RPMI7951 (cell line): ENCODE measurements at places on chromosomes 2 and 18.

- DNase-seq, result peak; percentile 19
Measured at GRCh38 chr2:74259191-74259590, 60.8 kb downstream of the MTHFD2 start.

GRCh38 chr2:60356346-60356745 is 197.1 kb downstream of the BCL11A start:
- DNase-seq, result no peak

DNA sequence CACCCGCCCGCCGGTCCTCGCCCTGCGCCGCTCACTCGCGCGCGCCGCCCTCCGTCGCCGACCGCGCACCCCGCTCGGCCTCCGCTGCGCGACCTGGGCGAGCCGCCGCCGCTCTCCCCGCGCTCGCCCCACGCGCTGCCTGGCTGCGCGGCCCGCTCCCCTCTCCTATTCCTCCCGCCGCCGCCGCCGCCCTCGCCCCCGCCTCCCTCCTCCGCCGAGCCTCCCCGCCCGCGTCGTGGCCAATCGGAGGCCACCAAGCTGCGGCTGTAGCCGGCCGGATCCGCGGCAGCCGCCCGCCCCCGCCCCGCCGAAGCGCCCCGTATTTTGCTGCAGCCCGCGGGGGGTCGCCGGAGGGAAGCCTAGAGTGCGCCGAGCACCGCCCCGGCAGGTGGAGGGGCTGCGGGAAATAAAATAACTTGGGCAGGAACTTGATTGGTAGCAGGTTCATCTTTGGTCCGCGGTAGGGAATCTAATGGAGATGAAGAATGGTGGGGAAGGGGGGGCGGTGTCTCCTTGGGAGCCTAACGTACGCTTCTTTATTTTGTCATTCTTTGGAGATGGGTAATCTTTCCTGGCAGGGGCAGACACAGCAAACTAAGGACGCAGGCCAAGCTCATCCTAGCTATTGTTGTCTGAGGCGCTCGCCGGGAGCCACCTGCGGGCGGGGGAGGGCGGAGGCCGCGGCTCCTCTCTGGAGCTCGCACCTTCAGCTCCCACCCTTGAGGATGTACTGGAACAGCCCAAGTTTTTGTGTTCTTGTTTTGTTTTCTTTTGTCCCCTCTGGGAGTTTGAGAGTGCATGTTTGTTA is 1.1 kb upstream of the CDH2 start:
- DNase-seq, result peak; percentile 66

DNA sequence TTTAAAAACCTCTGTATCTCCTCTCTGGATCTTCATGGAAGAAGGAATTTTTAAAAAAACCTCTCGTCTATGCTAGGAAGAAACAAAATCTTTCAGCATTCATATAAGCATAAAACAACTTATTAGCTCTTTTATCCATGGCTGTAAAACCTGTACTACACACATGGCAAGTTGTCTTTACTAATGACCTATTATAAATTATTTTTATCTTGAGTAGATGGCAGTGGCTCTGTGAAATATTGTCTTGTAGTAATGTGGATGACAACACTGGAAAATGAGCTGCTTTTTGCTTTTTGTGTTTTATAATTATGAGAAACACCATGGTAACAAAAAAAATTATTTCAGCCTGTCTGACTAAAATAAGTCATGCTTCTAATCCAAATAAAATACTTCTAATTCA is 18.9 kb downstream of the PHLPP1 start:
- DNase-seq, result no peak

DNA sequence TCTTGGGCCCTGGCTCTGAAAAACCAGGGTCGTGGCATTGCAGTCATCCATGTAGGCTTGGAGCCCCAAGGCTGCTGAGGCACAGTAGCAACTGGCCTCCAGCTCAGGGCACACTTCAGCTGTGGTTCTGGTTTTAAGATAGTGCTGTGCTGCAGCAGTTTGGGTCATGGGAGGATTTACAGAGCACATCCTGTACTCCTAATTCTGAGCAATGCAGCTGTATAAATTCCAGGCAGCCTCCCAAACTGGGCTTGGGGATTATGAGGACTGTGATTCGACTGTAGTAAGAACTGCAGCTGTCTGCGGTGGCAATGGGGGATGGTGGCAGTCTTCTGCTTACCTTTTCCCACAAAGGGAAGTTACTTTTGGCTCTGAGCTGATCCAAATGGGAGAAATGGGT is 536.3 kb upstream of the GCFC2 start:
- DNase-seq, result no peak

DNA sequence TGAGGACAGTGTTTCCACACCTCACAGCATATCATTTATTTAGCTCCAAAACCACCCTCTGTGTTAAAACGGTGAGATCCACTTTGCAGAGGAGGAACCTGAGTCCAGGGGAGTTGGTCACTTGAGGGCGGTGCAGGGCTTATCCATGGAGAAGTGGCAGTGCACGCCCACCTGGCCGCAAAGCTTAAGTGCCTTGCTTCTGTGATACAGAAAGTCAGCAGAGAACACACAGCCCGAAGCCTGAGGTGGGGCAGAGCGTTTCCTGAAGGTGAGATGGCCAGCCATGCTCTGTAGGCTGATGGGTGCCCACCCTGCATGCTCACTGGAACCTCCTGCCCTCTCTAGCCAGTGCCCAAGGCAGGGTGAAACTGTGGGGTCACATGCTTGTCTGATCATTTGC is 87.3 kb downstream of the SH3RF3 start:
- no peak for DNase-seq

DNA sequence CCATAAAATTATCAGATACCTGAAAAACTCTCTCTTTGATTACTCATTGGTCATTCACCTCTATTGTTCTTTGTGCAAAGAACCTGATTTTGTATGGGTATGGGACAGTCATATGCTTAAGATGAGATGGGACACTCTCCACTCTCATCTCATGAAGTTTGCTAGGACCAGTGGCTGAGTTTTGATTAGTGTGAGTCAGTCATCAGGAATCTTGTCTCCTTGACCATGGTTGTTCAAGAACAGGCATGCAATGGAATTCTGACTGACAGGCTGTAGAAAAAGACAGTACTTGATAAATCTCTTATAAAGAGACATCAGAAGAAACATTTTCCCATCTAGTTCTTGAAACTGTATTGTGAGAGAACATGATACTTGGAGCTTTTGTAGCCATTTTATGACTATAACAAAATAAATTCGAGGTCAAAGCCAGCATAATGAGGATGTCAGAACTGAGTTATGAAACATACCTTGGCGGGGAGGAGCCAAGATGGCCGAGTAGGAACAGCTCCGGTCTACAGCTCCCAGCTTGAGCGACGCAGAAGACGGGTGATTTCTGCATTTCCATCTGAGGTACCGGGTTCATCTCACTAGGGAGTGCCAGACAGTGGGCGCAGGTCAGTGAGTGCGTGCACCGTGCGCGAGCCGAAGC is 367.0 kb downstream of the NR4A2 start:
- no peak for DNase-seq

- no peak for DNase-seq
Measured at GRCh38 chr2:163044114-163044513, 205.5 kb upstream of the KCNH7 start.

- DNase-seq, result no peak
Measured at GRCh38 chr2:204274991-204275390, 270.3 kb upstream of the PARD3B start.

GRCh38 chr18:78293940-78294541 is 685.6 kb upstream of the SALL3 start:
- DNase-seq, result no peak

- peak; percentile 94 for DNase-seq
Measured at GRCh38 chr18:23106575-23106974, 28.7 kb upstream of the CABLES1 start.

GRCh38 chr2:102677244-102678215 is 58.2 kb downstream of the SLC9A2 start:
- no peak for DNase-seq

- DNase-seq, result no peak
Measured at GRCh38 chr2:46382331-46383112, 85.3 kb downstream of the EPAS1 start.

DNA sequence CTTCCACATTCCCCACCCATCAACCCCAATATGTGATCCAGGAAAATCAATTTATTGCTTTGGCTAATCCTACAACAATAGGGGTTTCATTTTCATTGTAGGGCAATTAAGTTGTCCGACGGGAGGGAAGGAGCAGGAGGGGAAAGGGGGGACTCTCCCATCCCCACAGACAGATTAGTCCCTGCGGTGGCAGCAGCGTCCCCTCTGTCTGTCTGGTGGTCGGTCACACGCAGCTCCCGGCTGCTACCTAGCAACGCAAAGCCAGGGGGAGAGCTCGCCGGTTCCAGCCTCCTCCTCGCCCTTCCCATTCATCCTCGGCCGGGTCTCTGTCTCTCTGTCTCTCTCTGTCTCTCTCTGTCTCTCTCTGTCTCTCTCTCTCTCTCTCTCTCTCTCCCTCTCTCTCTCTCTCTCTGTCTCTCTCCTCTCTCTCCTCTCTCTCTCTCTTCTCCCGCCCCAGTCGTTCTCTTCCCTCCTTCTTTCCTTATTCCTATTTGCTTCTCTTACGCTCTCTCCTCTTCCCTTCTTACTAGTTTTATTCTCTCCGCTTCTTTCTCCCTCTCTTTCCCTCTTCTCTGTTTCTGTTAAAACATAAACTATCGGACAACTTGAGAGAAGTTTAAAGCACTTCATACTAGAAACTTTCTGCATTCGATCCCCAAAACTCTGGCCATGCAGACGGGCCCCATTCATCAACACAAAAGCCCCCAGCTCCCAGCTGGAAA is 1.2 kb downstream of the LRP2 start:
- no peak for DNase-seq

- DNase-seq, result no peak
Measured at GRCh38 chr18:7677424-7677823, 110.3 kb downstream of the PTPRM start.

DNA sequence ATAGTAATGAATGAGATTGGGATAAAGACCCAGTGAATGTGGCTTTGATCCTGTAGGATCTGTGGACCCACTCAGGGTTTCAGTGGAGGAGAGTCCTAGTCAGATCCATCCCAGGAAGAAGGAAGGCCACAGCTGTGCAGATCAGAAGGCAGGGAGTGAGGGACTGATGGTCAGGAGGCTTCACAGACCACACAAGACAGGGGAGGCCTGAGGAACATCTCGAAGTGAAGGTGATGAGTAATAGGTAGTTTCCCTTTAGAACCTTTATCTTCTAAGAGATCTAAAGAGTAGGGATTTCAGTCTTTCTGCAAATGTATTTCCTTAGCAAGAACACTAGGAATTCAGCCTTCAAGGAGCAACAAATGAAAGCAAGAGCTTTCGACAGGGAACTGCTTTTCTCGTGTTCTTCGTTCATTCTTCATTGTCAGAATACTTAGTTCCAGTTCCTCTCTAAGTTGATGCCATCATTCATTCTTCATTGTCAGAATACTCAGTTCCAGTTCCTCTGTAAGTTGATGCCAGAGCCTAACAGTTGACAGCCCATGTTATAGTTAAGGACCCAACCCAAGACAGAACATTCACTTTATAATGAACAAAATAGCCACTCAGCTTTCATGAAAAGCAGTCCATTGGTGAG is 150.2 kb upstream of the EPAS1 start:
- no peak for DNase-seq

DNA sequence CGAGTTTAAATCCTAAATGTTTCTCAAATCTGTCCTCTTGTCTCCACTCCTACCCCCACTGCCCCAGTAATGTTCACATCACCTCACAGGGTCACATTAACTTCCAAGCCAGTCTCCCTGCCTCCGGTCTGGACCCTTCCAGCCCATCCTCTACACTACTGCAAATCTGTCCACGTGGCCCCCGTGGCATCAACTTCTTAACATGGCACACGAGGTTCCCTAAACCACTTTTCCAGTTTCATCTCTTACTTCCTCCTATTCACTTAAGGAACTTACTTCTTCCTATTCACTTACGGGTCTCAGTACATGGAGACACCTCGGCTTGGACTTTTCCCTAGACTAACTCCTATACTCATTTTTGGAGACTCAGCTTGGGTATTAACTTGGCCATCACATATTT is 27.0 kb downstream of the MRPL33 start:
- no peak for DNase-seq

- no peak for DNase-seq
Measured at GRCh38 chr2:121052521-121052920, 232.5 kb downstream of the TFCP2L1 start.

DNA sequence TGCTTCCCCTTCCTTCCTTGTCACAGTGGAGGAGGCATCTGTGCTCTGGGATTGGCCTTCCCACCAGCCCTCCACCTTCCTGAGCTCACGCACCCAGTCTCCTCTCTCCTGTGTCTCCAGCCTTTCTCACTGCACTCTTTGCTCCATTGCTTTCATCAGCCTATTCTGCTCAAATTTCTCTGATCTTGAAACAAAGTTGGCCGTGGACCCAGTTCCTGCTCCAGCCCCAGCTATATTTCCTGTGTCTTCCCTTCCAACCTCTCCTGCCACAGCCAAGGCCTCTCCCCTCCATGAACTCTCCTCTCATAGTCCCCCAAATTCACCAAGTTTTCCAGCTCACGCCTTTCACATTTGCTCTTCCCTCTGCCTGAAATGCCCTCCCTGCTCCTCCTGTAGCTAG is 226.6 kb upstream of the AGAP1 start:
- no peak for DNase-seq

DNA sequence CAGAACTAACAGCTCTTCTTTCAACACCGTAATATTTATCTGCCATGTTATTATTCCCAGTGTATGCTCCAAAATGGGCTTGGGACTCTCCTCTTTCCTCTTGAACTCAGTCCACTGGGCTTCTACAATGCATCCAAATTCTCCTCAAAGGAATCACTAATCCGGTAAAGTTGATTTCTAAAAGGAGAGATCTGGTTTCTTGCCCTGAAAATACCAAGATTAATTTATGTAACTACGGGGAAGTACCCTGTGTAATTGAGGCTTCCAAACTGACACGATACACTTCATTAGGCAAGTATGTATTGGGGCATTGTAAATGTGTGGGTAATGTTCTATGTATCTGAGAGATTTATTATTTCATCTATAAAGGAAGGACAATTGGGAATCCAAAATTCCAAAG is 5.7 kb downstream of the NCKAP5 start:
- DNase-seq, result no peak

DNA sequence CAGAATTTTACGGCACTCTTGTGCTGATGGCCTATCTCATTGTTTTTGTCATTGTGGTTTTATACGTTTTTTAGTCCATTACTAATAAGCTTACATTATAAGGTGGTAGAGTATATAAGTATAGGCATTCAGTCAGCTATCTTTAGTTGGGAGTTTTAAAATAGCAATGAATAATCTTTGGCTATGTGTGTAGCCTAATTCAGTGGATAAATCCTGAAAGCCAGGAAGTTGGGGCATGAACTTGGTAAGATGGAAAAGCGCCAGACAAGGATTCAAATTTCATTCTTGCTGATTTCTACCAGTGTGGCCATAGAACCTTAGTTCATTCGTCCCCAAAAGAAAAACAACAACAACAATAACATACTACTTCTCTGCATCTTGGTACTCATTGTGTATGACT is 31.2 kb downstream of the EPC2 start:
- DNase-seq, result peak; percentile 19

- DNase-seq, result no peak
Measured at GRCh38 chr2:155662224-155662623, 670.3 kb downstream of the NR4A2 start.
